ENCODE measurements at places on chromosomes 3 and 15.

DNA sequence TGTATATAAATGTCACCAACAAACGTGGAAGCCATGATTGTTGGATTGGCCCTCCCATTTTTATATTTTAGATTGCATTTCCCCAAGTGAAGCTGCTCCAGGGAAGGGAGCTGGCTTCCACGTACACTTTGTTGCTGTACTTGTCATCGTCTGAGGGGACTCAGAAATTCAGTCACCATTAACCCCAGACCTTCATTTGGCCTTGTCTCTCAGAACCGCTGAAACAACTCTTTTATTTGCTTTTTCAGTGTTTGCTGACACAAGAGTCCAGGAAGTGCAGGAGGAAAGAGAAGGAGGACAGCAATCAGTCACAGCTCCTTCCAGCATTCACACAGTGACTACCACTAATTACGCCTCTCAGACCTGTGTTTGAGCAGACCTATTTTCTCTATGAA, 276.5 kb downstream of the TBL1XR1 start:
- peak; percentile 86 for DNase-seq

GRCh38 chr3:116442331-116443021, 2.8 kb downstream of the LSAMP start:
- DNase-seq, result no peak

DNA sequence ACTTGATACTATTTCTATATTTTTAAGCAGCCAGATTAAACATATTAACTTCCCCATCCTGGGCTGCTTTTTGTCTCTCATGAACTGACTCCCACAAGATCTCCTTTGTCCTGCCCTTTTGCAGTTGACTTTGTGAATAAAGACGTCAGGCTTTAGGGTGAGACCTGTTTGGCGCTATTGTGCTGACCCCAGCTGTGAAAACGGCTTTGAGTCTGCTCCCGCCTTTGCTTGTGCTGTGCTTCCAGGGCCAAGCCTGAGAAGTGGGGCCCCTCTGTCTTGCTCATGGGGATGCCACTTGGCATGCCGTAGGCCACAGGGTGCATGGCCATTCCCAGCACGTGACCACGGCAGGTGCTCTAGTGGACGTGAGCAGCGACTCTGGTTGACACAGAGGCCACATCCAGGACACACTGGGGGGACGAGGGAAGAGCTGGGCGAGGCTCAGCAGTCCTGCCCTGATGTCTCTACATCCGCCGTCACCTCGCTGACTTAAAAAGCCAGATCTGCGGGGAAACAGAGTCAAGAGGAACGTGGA, 268.9 kb upstream of the LYSMD4 start:
- no peak for DNase-seq

DNA sequence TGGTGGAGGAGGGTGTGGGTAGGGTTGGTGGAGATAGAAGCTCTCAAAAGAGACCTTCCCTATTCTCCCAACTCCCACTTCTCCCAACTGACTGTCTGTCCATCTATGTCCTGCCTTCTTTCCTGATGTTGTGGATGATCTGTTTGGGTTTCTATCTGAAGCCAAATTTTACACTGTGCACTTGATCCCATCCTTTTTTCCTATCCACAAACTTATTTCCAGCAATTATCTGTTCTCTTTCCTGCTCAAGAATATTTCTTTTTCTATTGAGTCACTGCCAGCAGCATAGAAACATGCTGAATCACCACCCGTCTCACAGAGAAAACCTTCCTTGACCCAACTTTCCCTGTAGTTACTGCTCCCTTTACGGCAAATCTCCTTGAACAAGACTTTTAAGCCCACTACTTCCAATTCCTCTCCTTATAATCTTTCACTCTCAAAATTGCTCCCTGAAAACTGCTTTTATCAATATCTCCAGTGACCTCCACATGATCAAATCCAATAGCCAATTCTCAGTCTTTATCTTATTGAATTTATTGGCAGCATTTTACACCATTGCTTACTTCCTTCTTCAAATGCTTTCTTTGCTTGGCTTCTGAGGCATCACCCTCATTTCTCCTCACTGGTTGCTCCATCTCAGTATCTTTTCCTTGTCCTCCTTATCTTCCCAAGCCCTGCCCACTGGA, 141.2 kb upstream of the SLC7A14 start:
- no peak for DNase-seq

DNA sequence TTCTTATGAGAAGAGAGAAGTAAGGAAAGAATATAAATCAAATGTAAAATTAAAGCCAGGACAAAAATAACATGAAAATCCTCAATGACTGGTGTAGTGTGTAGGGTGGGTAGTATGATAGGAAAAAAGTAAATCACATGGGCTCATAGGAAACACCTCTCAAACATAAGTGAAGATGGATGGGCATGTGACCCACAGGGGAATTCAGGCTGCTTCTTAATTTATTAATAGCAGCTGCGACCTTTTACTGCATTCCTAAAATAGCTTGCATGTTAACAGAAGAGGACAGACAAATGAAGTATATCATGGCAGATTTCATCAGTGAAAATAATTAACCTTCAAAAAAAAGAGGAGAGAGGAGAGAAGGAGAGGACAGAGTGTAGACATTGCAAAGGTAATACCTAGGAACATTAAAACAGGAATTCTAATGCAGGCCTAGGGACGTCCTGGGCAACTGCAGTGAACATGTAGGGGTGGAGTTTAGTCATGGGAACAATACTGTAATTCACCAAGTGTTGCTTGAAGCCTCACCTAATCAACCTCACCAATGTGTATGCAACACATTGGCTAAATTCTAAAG, 132.9 kb downstream of the KCNMB2 start:
- no peak for DNase-seq

DNA sequence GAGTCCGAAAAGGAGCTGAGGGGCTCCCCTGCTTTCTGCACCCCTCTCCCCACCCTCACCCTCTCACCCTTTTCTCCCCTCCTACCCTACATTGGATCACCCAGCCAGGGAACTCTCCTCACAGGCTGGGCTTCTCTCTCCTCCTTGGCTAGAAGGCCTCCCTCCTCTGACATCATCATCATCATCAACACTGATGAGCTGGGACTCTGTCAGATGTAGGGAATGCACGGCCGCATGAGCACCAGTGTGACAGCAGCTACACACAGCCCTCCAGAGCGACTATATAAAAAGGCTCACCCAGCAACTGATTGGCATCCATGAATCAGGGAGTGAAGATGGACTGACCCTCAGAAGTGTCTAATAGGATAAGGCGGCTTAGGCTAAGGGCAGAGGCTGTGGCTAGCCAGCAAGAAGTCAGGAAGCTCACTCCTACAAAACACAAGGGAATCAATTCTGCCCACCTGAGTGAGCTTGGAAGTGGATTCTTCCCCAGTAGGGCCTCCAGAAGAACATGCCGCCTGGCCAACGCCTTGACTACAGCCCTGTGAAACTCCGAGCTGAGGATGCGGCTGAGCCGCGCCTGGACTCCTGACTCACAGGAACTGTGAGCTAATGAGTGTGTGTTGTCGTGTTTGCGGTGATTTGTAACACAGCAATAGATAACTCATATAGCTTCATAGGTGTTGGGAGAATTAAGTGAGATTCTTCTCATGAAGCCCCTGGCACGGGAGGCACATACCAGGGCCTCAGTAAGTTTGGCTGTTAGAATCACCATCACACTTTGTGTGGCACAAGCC, 147.6 kb downstream of the FAM43A start:
- no peak for DNase-seq

DNA sequence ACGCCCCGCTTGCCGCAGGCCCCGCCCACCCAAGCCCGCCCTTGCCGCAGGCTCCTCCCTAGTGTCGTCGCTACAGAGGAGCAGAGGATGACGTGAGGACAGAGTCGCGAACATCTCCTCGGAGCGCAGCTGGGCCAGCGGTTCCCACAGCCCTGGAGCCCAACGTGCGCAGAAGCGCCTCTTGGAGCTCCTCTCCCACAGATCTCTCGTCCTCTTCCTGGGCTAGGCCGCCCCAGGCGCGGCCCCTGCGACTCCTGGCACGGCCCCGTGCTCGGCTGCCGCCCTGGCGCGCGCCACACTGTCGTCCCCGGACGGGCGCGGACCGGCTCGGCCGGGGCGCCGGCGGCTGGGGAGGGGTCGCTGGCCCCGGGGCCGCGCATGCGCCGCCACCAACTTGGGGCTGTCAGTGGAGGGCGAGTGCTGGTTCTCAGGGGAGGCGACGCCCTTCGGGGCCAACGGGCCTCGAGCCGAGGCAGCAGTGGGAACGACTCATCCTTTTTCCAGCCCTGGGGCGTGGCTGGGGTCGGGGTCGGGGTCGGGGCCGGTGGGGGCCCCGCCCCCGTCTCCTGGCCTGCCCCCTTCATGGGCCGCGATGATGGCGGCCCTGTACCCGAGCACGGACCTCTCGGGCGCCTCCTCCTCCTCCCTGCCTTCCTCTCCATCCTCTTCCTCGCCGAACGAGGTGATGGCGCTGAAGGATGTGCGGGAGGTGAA, at the start of gene TRPC1:
TRPC1 (plus strand) TSS at position 67 of the 714 bp plus-strand sequence; CDS start at position 593, 526 bp downstream.
- DNase-seq, result peak; percentile 32

GRCh38 chr3:37973246-37974054, 17.1 kb upstream of the VILL start:
- DNase-seq, result no peak

DNA sequence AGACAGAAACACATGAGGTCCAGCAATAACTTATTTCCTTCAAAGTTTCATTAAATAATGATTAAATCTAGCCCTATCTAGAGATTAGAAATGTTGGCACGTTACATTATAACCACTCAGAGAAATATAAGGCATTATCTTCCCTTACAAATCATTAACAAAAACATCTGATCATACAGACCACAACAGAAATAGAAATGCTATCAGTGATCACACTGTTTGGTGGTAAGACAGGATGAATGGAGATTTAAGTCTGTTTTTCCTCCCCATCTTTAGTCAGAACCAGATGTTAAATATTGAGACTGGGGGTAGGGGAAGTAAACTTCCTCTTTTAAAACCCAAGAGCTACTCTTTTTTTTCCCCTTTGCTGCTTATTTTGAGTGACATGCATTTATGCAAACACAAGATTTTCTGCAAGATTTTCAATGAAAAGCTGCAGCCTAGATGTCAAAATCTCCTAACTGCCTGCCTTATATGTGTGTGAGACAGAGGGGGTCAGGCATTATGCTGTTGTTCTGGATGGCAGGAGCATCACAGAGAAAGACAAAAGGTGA, 70.4 kb downstream of the CBLB start:
- no peak for DNase-seq

GRCh38 chr15:64235552-64235951, 72.7 kb upstream of the PPIB start:
- DNase-seq, result no peak

GRCh38 chr3:72176537-72177041, 391.6 kb upstream of the PROK2 start:
- no peak for DNase-seq

DNA sequence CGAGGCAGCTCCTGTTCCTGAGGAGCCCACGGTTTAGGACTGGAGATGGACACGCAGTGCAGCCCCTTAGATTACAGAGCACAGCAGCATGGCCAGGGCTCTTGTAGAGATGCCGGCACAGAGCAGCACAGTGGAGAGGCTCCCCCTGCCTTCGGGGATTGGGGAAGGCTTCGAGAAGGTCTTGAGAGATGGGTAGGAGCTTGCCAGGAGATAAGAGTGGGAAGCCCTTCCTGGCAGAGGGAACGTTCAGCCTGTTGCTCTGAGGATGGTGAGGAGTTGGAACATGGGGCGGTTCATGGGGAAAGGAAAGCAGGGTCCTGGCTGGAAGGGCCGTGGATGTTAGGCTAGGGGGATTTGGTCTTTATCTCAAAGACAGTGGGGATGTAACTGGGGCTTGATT, 10.0 kb downstream of the EPB42 start:
- no peak for DNase-seq

GRCh38 chr15:42083916-42084315, 10.4 kb downstream of the PLA2G4D start:
- no peak for DNase-seq

- no peak for DNase-seq
Measured at GRCh38 chr15:31302778-31303725, 23.6 kb upstream of the KLF13 start.

- no peak for DNase-seq
Measured at GRCh38 chr3:28949580-28949979, 331.3 kb upstream of the RBMS3 start.

- DNase-seq, result no peak
Measured at GRCh38 chr3:52983336-52983807, 62.5 kb downstream of the SFMBT1 start.

DNA sequence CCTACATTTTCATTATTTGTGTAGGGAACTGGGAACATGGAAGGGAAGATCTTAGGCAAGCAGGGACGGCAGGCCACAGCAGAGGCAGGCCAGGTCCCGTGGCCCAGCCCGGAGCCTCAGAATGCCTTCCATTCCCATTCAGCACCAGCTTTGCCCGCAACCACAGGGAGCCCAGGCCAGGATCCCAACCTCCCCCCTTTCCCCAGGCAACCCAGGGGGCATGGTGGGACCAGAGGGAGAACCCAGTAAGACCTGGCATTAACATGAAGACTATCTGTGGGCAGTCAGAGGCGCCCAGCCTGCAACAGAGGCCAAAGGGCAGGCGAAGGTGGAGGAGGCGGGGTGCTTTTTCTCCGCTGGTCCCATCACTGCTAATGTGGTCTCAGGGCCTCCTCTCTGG, 135.6 kb downstream of the TPRA1 start:
- no peak for DNase-seq

- no peak for DNase-seq
Measured at GRCh38 chr15:80059786-80060355, 395 bp downstream of the ZFAND6 start.

DNA sequence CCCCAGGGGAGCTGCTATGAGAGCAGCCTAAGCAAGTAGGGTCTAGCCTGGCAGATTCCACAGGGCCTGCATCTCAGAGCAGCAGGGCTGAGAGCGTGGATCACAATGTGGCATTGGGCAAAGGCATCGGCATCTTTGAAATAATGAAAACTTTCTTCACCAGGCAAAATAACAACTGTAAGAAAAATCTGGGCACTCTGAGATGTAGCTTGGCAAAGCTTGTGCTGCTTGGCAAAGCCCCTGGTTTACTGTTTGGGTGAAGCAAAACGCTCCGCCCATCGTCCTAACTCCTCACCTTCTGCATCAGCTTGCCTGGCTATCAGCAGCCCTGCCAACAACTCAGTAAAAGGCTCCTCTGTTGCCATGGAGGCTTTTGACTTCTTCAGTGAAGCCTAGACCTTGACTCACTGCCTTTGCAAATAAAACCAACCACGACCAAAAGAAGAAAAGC, 212.8 kb upstream of the EIF1B start:
- DNase-seq, result no peak

DNA sequence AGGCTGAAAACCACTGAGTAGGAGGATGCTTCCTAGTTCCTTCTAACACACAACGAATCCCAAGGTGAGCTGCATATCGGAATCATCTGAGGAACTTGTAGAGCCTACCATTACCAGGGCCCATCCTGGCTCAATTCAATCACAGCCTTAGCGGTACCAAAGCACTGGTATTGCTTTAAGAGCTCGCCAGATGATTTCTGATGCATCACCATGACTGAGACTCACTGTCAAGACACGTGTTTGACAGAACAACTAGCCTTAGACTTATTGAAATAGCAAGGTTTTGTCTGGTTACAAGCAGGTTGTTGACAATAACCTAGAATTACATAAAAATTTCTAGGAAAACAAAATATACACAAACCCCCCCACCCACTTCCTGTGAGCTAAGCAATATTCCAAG, 68.5 kb downstream of the CBLB start:
- DNase-seq, result no peak

Data from NCI-H187 treated with DMSO at 0.1 percent for 48 hours (cell line).